Adrenal gland (tissue), 19 donors: ENCODE measurements at places on chromosomes 7 and 10. TPM values are rescaled to one million over a fixed set of nuclear protein-coding genes. Genes with fewer than 3 reads are reported as not detected.

- H3K27me3 ChIP-seq = no peaks in the 10 kb centered on the region
- H3K4me1 ChIP-seq = peaks cover 16% of the 10 kb centered on the region
- H3K27ac ChIP-seq = no peak overlapping the region
- H3K4me3 ChIP-seq = no peak overlapping the region
- peaks cover 5% of the 10 kb centered on the region for H3K36me3 ChIP-seq
These were observed 99.6 kb downstream of the LMBR1 start for GRCh38 chr7:156793334-156793733.

Gene NPC1L1
- total RNA-seq = 0.42 TPM

DNA sequence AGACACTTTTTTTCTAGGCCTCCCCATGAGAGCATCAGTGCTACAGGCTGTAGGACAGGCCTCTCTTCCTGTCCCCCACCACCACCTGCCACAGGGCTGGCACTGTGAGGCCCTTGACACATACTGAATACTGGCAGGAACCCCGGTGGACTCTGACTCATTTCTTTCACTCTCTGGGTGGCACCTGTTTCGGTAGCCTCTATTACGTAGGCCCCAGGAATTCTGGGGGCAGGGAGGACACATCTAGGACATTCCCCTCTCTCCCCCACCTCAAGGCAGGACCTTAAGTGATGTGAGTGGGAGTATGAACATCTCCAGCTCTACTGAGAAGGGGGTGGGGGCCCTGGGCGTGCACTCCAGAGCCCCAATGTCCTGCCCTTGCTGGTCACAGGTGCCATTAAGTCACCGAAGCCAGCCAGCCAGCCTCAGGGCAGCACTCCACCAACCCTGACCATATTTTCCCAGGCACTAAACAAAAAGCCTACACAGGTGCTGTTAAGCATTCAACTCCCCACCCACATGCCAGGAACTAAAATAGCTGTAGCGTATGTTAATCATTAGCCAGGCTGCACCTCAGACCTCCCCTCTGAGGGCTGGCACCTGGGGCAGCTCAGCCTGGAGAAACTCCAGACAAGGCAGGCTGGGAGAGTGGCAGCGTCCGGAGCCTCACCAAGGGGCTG lies 8.9 kb downstream of the ANXA11 start:
- no peaks in the 10 kb centered on the region for H3K27me3 ChIP-seq
- H3K4me1 ChIP-seq = peaks cover 38% of the 10 kb centered on the region
- H3K27ac ChIP-seq = peak overlapping the region; percentile 49
- DNase-seq = peak; percentile 72
- no peaks in the 10 kb centered on the region for H3K36me3 ChIP-seq
- H3K4me3 ChIP-seq = no peak overlapping the region

Gene MRLN
- not detected for total RNA-seq

Gene TLX1
- total RNA-seq = not detected
